ENCODE measurements at places on chromosomes 16 and 17.
A peak's percentile ranks its signal among the peaks of the same experiment; 100 is the strongest.

DNA sequence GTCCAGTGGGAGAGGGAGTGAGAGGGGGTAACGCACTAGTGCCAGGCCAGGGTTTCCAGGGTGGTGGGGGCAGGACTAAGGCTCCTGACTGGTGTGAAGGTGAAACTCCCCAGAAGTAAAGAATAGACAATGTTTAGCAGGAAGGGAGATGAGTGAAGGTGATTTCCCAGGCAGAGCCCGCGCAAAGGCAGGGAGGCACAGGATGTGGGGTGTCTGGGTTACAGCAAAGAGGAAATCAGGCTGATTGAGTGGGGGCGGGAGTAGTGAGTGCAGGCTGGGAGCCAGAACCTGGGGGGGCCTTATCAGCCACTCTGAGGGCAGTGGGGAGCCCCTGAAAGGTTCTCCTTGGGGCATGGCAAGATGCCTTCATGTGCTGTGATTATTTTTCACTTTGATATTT lies 167.5 kb downstream of the UTP18 start:
- no peak for DNase-seq

DNA sequence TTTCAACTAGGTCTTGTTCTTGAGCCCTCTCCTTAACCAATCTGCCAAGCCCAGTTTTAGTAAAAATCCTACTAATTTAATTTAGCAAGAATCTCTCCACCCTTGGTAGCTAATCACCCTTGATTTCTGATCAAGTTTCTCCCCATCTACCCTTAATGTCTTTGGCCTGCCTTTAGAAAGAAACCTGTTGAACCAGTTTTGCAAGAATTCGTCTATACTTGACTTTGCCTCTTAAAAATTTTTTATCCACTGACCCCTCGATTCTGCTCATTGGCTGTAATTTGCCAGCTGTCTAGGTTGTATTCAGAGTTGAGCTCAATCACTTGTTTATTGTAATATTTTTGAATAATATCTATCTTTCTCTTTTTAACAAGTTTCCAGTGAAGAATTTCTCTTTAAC lies 1138.5 kb downstream of the CDH11 start:
- DNase-seq, result no peak

DNA sequence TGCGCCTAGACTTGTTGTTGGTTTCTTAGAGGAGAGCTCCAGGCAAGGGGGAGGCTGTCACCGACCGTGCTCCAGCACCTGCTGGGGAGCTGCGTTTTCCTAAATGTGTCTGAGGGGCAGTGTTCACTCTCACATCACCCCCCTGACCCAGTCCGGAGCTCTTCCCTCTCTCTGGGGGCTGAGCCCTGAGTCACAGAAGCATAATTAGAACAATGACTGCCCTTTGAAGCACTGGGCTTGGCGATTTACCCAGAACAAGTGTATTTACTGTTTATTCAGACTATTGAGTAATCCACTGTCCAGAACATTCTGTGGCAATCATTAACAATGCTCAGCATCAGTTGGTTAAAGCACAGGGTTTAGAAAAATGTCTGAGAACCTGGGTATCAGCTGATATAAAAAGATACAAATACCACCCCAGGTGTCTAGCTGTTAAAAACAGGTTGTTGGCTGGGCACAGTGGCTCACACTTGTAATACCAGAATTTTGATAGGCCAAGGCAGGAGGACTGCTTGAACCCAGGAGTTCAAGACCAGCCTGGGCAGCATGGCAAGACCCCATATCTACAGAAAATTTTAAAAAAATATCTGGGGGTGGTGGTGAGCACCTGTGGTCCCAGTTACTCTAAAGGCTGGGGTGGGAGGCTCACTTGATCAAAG lies 8.1 kb downstream of the CES4A start:
- no peak for DNase-seq

DNA sequence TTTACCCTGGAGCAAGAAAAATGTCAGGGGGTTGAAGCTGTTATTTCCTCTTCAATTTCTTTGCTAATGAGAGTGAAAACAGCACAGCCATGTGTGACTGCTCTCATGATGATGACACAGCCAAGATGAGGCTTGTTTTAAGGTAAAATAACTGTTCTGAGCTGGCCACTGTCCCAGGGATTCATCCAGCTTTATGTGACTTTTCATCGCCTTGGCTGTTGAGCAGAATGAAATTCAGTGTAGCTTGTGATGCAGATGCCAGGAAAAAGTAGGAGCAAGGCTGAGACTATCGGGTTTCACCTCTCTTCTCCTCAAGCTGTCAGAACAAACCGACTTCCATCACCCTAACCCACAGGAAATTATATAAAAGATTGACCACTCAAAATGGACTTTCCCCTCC lies 361.8 kb upstream of the CDH5 start:
- no peak for DNase-seq

GRCh38 chr17:44916781-44917241 lies 1.5 kb upstream of the GFAP start:
- DNase-seq, result peak; percentile 28

DNA sequence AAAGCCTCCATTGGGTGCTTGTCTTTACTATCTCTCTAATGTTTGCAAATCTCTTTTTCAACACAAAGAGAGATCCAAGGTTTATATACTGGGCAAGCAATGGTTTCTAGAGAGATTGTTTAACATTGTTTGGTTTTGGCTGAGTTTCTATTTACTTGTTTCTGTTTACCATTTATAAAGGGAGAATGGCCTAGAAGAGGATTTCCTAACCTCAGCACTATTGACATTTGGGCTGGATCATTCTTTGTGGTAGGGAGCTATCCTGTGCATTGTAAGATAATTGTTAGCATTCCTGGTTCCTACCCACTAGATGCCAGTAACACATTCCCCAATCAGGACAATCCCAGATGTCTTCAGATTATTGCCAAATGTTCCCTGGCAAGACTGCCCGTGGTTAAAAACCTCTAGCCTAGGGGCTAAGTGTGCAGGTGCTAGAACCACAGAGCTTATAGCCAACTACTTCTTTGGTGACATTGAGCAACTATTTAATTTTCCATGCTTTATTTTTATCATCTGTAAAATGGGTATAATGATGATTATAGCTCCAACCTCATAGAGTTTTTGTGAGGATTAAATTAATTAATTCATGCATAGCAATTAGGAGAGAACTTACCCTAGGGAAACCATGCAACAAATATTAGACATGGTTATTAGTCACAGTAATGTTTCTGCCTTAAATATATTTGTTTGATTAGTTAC lies 413.9 kb upstream of the MAF start:
- no peak for DNase-seq

GRCh38 chr17:56641894-56642293 lies 48.4 kb downstream of the NOG start:
- no peak for DNase-seq

- no peak for DNase-seq
These were observed 19.6 kb upstream of the RFFL start for GRCh38 chr17:35083071-35083470.

GRCh38 chr16:60230666-60231065 lies 1496.5 kb upstream of the GOT2 start:
- DNase-seq, result no peak

- DNase-seq, result no peak
These were observed 33.4 kb upstream of the TBX2 start for GRCh38 chr17:61366076-61366714.

GRCh38 chr16:7731141-7731540 lies 398.5 kb downstream of the RBFOX1 start:
- DNase-seq, result no peak

GRCh38 chr17:11239379-11239970 lies 1.5 kb upstream of the SHISA6 start:
- no peak for DNase-seq

- no peak for DNase-seq
These were observed 335.3 kb downstream of the MAF start for GRCh38 chr16:79265196-79265595.

DNA sequence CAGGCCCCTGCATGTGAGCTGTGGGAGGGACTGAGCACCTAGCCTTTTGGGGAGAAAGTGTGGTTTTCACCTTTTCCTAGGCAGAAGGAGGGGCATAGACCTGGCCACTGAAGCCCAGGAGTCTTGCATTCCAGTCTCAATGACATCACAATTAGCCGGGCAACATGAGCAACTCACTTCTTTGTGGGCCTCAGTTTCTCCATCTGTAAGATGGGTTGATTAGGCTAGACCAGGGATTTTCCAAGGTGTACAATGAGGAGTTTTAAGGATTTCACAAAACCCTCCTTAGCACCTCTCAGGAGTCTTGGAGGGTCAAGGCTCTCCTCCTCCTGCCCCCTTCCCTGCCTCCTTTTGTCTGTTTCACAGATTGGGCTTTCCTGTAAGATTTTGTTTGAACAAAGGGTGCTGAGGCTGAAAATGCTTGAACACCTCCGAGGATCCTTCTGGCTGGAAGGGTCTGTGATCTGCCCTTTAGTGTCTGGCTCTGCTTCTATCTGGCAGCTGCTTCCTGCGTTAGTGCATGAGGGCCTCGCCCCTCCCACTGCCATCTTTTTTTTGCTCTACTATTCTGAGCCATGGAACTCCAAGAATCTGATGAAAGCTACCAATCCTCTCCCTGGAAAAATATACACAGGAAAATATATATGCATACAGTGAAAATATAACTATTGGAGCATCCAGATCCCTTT lies 52.4 kb upstream of the ETV4 start:
- no peak for DNase-seq
